ENCODE measurements at places on chromosomes 5 and 9. TPM values are rescaled to one million over a fixed set of nuclear protein-coding genes. Genes with fewer than 3 reads are reported as not detected.

SPATA31E1 gene
- not detected for total RNA-seq

CCNI2 gene
- 1.8 TPM for total RNA-seq

ARID3C gene
- total RNA-seq = 0.69 TPM

SPRY4 gene
- total RNA-seq = 4.8 TPM

TIMD4 gene
- total RNA-seq = 0.23 TPM

PLCXD3 gene
- 23.5 TPM for total RNA-seq

PCAT7 gene
- total RNA-seq = not detected

GDNF gene
- total RNA-seq = 0.23 TPM

IL9 gene
- total RNA-seq = not detected

BDP1 gene
- 72.4 TPM for total RNA-seq

NR4A3 gene
- 2.1 TPM for total RNA-seq

DNAH5 gene
- total RNA-seq = 4.2 TPM

Measured in diencephalon (tissue), 1 donor.